ENCODE measurements at places on chromosomes 3 and 15.

DNA sequence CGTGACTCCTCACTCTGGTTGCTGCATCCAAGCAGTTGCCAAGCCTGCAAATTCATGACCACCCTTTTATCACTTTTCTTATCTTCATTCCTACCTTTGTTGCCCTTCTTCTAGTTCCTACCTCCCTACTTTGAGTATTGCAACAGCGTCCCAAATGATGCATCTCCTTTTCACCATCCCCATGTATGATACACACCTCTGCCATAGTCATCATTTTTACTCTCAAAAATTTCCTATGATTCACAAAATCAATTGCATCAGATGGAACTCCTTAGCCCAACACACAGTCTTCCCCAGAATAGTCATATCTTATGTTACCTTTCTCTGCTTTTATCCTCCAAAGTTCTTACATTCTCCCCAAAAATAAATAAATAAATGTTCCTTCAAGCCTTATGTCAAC, 262.6 kb downstream of the TBL1XR1 start:
- DNase-seq, result no peak

GRCh38 chr3:129620828-129621559, 14.5 kb upstream of the PLXND1 start:
- DNase-seq, result no peak

- no peak for DNase-seq
These were observed 9.2 kb upstream of the MST1R start for GRCh38 chr3:49912881-49913281.

DNA sequence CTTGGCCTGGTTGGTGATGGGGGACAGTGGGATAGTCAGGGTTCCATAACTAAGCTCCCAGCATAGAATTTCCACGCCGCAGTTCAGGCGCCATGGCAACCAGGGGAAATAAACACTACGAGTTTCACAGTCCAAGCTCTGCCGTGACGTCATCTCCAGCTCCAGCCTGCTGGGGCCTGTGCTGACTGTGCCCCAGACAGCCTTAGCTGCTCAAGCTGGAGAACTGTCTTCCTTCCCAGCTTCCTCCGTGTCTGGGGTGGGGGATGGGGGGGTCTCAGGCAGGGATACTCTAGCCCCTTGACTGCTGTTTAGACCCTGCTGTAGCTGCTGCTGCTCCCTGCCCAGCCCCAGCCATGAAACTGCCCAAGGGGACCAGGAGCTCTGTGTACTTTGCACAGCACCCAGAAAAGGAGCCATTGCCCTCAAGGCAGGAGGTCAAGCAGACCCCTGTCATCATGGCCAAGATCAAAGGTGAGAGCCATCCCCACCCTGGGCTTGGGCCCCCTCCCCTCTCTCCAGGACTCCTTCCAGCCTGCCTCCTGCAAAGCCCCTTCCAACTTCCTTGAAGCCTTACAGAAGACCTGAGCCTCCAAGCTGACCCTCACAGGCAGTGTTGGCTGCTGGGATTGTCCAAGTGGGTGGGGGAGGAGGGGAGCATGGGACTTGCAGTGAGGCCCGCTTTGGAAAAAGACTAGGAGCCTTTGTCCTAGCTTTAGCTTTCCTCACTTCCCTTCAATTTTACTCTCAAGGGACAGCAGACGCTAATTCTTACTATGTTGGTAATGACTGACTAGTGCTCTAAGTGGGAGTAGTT, 11.4 kb upstream of the CSPG4 start:
- peak; percentile 22 for DNase-seq

- DNase-seq, result no peak
These were observed 27.1 kb downstream of the CGGBP1 start for GRCh38 chr3:88031642-88032077.

DNA sequence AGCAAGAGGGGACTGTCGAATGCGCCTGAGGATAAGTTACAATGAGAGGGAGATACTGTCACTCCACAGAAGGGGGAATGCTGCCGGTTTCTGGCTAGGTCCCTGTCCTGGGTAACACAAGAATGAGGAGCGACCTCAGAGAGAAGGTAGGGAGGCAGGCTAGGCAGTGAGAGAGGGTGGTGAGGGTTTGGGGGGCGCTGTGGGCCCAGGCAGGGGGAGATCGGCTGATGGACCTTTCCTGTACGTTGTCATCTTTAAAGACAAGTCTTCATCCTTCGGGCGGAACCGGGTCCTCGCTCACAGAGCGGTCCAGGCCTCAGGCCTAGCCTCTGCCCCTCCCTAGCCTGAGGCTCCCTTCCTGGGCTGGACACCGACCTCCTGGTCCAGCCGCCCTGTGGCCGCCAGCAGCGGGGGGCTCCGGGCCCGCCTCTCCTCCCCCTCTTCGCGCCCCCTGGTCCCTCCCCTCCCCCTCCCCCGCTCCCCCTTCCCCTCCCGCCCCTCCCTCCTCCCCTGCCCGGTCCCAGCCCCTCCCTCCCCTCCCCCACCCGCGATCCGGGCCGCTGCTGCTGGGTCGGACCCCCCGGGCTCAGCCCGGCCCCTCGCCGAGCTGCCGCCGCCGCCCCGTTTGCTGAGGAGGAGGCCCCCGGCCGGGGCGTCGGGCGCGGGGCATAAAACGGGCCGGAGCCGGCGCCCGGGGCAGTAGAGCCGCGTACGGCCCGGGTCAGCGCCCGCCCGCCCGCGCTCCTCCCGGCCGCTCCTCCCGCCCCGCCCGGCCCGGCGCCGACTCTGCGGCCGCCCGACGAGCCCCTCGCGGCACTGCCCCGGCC, at the start of gene CHRD:
Gene CHRD, plus strand, starts transcription at position 697 of the 827 bp plus-strand sequence. CDS start 265 bp downstream, outside the sequence.
- DNase-seq, result no peak

GRCh38 chr3:16012086-16012485, 162.4 kb upstream of the GALNT15 start:
- DNase-seq, result no peak

GRCh38 chr15:37764733-37765191, 169.7 kb upstream of the TMCO5A start:
- no peak for DNase-seq

DNA sequence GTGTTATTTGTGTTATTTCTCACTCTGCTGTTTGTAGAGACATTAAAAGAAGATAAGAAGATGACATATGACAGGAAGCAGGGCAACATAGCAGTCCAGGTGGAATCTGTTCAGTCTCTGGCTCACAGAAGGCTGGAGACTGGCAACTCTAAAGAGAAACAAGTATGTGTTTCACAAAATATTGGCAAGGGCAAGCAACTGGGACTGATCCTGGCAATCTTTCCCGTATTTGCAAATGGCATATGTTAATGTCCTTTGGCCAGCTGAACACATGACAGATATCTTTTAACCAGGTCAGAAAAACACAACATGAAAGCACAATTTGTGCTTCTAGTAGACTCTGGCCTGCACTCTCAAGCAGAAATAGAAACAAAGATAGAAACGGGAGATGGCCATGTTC, 1354.1 kb upstream of the EPHA6 start:
- no peak for DNase-seq

GRCh38 chr3:194607592-194608389, 25.4 kb downstream of the TMEM44 start:
- no peak for DNase-seq

DNA sequence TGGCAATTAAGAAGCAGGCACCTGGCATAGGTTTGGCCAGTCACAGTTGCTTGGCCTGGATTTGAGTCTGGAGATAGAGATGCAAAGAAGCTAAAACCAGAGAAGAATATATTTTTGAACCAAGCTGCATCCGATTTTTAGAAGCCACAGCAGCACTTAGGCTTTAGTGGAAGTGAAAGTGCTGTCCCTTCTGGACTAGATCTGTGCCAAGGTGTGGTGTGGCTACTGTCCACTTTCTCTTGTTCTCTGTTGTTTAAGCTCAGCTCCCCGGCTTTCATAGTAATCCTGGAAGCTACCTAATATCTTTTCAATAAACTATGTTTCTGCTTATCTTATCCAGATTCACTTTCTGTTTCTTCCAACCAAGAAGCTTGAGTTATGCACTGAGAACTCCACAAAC, 183.4 kb upstream of the THRB start:
- no peak for DNase-seq

GRCh38 chr3:159763602-159764489, 224.8 kb upstream of the IL12A start:
- no peak for DNase-seq

GRCh38 chr3:190059242-190059590, 61.5 kb downstream of the P3H2 start:
- no peak for DNase-seq

All from T-helper 9 cell (primary cell).